Spinal cord (tissue), 10 donors: ENCODE measurements at places on chromosomes 7 and 10. TPM values are rescaled to one million over a fixed set of nuclear protein-coding genes. Genes with fewer than 3 reads are reported as not detected.

The TRIM74 gene
- 3.2 TPM for polyA plus RNA-seq

The ASB10 gene
- not detected for polyA plus RNA-seq

The GNG11 gene
- polyA plus RNA-seq = 14.9 TPM

The BICC1 gene
- 9.7 TPM for polyA plus RNA-seq

The NUTM2B gene
- polyA plus RNA-seq = 7.5 TPM

The HOXA3 gene
- polyA plus RNA-seq = 36.9 TPM

The RADIL gene
- 23.7 TPM for polyA plus RNA-seq

The FKBP6 gene
- 0.17 TPM for polyA plus RNA-seq

The PON3 gene
- 4.3 TPM for polyA plus RNA-seq

The MNX1 gene
- polyA plus RNA-seq = 3.4 TPM

The CFTR gene
- polyA plus RNA-seq = 18.6 TPM

The PRSS37 gene
- polyA plus RNA-seq = 0.24 TPM

The ARL3 gene
- polyA plus RNA-seq = 57.9 TPM

The ZNF804B gene
- polyA plus RNA-seq = 2.3 TPM

The LOXL4 gene
- polyA plus RNA-seq = 0.95 TPM

The ZNF789 gene
- 26.8 TPM for polyA plus RNA-seq

The TBXAS1 gene
- polyA plus RNA-seq = 8.1 TPM

The NPM3 gene
- 40.5 TPM for polyA plus RNA-seq
